Erythroblast (primary cell): ENCODE measurements at places on chromosomes 5 and 9.
A peak's percentile ranks its signal among the peaks of the same experiment; 100 is the strongest.

- DNase-seq = no peak
Measured at GRCh38 chr5:169127431-169127830, 173.5 kb downstream of the SLIT3 start.

GRCh38 chr5:145062280-145063062 lies 772.7 kb downstream of the PRELID2 start:
- no peak for DNase-seq

GRCh38 chr5:77569409-77569808 lies 69.1 kb downstream of the OTP start:
- no peak for DNase-seq

DNA sequence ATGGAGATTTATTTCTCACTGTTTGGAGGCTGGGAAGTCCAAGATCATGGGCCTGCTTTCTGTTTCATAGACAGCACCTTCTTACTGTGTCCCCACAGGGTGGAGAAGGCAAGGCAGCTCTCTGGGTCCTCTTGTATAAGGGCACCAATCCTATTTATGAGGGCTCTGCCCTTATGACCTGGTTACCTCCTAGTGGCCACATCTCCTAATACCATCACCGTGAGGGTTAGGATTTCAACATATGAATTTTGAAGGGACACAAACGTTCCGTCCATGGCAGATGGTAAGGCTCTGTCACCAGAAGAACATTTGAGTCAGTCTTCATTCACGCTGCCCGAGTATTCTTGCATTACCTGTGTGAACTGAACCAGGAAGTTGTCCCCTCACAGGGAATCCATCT lies 48.4 kb downstream of the ANKRD33B start:
- no peak for DNase-seq

GRCh38 chr5:109688630-109688969 lies 1.1 kb upstream of the MAN2A1 start:
- peak; percentile 78 for DNase-seq

DNA sequence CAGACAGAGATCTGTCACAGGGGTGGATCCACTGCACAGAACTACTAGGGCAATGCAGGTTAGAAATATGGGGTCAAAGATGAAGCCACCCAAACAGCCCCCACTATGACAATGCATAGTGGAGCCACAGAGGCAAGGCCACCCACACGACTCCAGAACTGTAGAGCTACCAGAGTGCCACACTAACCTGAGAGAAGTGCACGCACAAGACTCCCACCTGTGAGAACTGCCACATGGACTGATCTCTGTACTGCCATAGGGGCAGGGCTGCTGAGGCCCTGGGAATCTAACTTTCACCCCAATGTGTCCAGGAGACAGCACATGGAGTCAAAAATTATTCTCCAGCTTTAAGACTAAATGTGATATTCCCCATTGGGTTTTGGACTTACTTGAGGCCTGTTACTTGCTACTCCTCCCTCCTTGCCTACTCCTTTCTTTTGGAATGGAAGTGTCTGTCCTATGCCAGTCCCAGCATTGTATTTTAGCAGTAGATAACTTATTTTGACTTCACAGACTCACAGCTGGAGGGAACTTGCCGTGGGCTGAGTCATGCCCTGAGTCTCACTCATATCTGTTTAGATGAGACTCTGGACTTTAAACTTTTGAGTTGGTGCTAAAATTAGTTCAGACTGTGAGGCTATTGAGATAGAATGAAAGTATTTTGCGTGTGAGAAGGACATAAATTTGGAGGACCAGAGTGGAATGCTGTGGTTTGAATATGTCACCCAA lies 853.3 kb downstream of the MAT2B start:
- DNase-seq = peak; percentile 75

GRCh38 chr9:130034570-130034969 lies 8.4 kb downstream of the FNBP1 start:
- DNase-seq = no peak

- no peak for DNase-seq
Measured at GRCh38 chr9:82057805-82058204, 69.2 kb downstream of the SPATA31D1 start.

GRCh38 chr9:72574156-72574810 lies 52.9 kb downstream of the TMC1 start:
- peak; percentile 46 for DNase-seq

- no peak for DNase-seq
Measured at GRCh38 chr5:1557114-1557873, 33.5 kb upstream of the LPCAT1 start.

DNA sequence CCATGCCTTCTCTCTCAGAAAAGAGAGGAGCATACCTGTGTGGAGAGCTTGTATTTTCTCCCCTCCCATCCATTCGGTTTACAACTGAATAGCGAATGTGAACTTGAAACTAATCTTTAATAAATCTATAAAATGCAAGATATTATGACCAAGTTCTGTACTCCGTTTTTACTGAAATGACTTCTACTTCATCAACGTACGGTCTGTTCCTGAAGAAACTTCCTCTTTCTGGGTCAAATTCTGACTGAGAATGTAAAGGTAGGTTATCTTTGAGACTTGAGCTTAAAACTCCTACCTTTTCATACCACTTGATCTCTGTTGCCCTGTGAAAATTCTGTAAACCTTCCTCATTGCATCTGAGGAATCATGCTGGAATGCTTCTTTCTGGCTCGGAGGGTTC lies 4.2 kb upstream of the CTNNAL1 start:
- no peak for DNase-seq

- no peak for DNase-seq
Measured at GRCh38 chr9:26863074-26863473, 29.5 kb downstream of the CAAP1 start.

DNA sequence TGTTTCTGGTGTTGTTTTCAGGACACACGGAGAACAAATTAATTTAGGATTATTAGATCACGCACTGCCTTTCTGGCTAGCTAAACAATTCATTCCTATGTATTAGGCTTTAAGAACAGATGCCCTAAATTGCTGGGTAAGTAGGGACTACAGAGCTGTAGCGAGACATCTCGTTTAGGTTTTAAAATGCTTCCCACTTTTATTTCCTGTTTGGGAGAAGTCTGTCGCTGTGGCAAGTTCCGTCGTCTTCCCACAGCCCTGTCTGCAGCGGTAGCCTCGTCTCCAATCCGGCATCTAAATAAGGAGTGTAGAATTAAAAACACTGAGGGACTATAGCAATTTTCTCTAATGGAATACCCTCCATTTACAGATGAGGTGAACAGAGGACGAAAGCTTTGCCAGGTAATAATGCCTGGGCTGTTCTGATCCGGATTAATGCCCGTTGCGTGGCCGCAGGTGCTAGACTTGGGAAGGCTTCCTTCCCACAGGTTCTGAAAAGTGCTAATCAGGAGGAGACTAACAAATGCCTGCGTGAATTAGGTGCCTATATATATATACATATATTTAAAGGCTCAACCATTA lies 1.3 kb upstream of the TRIM36 start:
- no peak for DNase-seq

GRCh38 chr9:92682269-92682668 lies 12.3 kb upstream of the IPPK start:
- no peak for DNase-seq

DNA sequence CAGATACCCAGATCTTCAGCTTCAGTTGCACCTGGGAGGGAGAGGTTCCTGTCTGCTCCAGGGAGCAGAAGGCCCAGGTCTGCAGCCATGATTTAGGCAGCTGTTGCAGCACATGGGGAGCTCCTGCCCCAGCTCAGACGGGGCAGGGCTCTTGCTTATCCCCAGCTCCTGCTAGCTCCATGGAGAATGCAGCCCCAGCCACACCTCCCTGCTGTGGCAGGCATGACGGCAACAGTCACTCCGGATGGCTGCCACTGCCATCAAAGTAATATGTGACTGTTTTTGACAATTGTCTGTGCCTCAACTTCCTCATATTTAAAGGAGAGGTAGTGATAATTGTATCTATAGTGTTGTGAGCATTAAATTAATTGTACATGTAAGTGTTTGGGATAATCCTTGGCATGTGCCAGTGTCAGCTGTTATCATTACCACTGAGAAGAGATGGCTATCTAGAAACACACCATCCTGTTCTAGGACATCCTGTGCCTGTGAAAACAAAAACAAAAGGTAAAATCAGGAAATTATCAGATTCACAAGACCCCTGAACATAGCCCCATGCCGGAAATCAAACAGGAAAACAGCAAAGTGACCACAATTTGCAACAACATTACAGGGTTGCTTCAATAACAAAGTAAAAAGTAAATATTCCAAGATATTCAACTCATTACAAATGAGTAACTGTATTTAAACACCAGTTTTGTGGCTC lies 1048.8 kb upstream of the ACO1 start:
- no peak for DNase-seq

GRCh38 chr5:8013948-8014710 lies 145.2 kb downstream of the MTRR start:
- no peak for DNase-seq

DNA sequence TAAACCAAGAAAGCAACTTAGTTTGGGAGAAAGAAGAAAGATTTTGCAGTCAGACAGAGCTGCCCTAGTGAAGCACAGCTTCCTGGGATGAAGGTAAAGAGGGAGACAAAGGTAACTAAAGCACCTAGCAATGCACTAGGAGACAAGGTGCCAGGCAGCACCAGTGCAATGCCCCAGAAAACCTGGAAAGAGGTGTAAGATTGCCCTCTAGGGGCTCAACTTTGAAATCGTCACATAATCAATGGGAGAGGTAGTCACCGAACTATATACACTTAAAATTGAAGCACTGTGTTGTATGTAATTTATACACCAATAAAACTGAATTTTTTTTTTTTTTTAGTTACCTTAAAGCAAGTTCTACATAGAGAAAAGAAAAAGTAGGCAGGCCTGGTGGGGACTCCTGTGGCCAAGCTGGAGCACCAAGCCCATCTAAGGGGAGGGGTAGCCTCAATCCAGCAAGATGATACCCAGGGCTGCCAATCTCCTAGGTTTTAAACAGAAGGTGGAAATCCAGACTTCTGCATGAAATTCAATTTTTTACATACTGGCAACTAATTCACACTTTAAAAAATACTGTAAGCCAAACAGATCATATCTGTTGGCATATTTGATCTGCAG lies 48.2 kb downstream of the CDK5RAP2 start:
- DNase-seq = peak; percentile 15

DNA sequence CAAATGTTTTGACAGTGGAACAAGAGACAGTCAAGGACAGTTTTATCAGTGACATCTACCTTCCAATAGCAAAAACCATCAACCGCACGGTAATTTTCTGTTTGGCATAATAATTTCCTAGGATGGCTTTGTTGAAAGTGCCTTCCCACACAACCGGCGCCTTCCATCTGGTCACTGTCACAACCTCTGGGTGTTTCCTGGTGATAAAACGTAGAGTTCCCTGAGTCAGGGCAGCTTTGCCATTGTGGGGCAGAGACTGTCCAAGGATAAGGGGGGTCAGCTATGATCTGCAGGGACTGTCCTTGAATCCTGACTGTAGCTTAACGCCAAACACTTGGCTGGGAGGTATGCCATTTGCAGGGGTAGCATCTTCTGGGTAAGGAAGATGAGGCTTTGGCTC lies 47.6 kb downstream of the GGTA1 start:
- DNase-seq = no peak

DNA sequence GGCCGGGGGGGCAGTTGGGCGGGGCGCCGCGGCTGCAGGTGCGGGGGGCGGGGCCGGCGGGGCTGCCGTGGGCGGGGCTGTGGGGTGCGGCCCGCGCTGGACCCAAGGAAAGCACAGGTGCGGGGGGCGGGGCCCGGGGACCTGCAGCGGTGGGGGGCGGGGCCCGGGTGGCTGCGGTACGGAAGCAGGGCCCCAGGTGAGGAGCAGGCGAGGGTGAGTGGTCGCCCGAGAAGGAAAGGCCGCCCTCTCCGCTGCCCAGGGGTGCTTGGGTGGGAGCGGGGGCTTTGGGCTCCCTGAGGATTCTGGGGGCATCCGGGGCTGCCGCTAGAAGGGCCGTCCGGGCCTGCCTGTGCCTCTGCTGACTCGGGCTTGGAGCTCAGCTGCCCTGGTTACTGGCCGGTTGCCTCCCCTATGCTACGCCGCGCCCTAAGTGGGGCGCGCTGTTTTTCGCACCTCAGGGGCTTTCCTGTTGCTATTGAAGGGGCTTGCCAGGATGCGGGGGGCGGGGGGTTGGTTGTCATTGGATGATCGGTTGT lies 767 bp downstream of the RALGPS1 start:
- peak; percentile 49 for DNase-seq

DNA sequence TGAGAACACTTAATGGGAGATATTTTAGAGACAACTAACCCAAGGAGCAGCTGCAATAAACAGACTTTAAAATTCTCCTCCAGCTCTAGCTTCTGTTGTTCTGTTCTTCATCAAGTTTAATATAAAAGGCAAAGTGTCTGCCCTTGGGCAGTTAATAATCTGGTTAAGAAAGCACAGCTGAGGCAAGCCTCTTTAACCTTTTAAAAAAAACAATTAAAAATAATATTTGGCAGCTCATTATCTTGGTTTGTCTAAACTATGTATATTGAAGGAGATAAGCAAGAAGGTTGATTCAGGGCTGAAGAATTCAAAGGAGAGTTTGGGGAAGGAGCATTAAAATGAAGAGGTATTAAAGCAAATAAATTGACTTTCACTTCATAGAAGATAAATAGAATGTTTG lies 75.4 kb downstream of the TSSK1B start:
- no peak for DNase-seq

GRCh38 chr5:71864730-71865601 lies 145.9 kb downstream of the CARTPT start:
- no peak for DNase-seq

- DNase-seq = no peak
Measured at GRCh38 chr9:125427556-125427955, 165.9 kb downstream of the GAPVD1 start.

DNA sequence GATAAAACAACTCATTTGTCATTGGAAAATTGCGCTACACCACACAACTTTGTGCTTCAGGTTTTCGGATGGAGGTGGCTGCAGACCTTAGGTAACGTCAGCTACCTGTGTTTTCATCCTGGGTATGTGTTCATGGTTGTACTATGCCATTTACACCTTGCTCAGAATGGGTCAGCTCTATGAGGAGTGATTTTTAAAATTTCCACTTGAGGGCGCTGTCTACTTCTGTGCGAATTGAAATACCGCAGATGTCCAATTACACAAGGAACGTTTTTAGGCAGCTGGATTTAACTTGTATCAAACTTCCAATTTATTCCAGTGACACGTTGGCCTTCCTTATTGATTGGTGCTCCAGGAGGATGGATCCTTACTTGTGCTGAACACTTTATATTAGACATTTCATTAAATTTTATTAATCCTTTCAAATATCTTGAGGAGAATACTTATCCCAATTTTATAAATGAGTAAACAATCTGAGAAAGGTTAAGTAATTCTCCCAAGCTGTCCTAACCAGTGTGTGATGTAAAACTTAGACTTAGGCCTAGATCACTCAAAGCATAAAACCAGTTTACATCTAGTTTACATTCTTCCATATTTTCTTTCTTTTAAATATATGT lies 23.4 kb downstream of the DMRTA1 start:
- DNase-seq = peak; percentile 22

DNA sequence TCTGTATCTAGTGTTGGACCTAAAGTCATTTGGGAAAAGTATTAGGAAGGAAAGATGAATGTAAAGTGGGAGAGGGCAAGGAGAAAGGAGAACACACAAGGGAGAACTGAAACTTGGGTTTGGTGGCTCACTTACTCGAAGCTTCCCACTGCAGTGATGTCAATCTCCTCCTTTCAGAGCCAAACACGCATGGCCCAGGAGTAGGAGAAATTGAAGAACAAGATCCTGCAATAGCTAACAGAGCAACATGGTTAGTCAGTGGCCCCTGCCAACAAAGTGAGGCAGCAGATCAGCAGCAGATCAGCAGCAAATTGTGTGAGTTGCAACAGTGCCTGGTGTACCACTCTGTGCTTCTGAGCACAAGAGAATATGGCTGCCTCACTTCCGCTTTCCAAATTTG lies 366.4 kb downstream of the PSAT1 start:
- DNase-seq = no peak

- no peak for DNase-seq
Measured at GRCh38 chr5:96835791-96836191, 28.0 kb upstream of the ERAP1 start.
